ENCODE measurements at places on chromosomes 7 and 10. TPM values are rescaled to one million over a fixed set of nuclear protein-coding genes. Genes with fewer than 3 reads are reported as not detected.

DNA sequence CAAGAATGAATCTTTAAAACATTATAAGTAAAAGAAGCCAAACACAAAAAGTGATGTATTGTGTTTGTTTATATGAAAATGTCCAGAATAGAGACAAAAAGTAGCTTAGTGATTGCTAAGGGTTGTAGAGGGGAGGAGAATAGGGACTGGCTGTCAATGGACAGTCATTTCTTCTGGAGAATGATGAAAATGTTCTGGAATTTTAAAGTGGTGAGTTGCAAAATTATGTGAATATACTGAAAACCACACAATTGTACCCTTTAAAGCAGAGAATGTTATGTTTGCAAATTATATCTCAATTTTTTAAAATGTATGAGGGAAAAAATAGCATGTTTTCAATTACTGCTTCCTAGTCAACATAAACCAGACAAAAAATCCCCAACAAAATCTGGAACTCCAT lies 174.2 kb downstream of the KMT2E start:
- DNase-seq, result no peak

GRCh38 chr10:122657729-122658128 lies 41.9 kb downstream of the C10orf120 start:
- DNase-seq, result no peak

The LIPJ gene
- not detected for total RNA-seq

DNA sequence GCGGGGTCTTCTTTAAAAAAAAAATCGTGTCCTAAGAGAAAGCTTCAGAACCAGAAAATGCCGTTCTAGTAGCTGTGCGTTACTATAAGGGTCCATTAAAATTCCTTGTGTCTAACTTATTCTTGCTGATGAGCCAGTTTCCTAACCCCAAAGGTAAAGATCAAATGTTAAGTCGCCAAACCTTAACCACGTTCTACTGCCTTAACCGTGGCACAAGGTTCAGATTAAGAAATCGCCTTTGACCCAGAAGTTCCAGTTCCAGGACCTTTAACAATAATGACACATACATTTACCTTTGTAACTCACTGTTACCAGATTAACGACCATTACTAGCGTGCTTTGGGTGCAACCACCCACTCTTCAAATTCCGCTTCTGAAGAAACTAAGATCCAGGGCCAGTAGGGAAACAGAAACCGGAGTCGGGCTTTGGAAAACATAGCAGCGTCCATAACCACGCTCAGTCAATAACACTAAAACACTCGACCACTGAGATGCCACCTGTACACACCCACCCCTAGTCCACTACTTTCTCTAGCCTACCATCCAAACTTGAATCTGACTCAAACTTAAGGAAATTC lies 620 bp downstream of the BET1 start:
- no peak for DNase-seq

DNA sequence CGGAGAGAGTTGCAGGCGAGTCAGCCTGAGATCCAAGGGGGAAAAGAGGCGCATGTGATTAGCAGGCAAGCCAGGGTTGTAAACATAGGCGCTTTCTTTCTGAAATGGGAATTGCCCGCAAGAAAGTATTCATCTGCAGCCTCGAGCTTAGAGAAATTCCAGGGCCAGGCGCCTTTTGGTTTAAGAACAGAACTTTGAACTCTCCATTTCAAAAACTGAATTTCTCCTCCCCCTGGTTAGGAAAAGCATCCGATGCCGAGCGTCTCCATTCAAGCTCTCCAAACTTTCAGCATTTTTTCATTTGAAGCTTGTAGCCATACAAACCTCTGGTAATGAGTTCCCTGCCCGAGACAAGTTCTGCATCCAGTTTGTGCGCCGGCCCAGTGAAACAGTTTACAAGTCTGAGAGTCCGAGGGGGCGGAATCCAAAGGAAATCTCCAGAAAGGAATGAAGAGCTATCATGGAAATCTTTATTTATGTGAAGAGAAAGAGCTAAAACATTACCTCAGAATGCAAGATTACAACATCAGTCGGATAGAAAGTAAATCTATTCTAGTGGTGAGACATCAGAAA lies 69.9 kb downstream of the FAM204A start:
- no peak for DNase-seq

DNA sequence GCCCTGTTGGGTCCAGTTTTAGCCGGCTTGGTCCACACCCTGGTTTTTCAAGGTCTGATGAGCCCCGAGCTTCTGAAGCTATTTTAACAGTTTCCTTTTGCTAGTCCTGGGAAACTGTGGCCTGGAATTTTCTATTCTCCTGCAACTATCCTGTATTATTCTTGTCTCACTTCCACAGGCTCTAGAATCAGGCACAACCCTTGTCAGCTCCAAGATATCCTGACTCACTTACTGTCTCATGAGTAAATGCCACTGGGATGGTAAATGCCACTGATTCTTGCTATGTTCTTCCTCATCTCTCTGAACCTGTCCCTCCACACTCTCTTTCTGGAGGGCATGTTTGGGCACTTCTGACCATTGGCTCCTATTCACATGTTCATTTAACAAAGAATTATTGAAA lies 611.5 kb upstream of the IGFBP3 start:
- DNase-seq, result no peak

DNA sequence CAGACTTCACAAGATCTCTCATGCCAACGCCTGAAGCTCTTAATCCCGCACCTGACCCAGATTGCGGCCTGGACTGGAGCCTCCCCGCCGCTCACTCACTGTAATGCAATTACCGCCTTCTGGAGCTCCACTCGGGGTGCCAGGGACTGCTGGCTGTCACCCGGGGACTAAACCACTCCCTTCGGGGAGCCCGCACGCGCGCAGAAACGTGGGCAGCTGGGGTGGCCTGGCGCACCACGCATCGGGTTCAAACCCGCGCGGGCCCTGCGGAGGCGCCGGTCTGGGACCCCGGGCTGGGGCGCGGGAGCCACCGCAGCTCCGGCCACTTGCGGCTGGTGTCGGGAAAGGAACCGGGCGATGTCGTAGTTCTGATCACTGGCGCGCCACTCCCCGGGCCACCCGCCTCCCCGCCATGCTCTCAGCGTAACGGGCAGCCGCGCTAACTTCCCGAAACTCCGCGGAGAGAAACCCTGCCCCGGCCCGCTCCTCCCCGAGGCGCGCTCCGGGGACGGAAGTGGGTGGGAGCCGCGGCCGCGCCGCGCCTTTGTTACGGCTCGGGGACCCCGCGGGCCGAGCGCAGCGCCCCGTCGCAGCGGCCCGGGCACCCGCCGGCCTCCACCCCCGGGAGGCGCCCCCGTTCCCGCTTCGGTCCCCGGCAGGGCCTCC lies 100.3 kb upstream of the SVIL start:
- no peak for DNase-seq

The INPP5A gene
- 43.9 TPM for total RNA-seq

The CTTNBP2 gene
- total RNA-seq, result 3.9 TPM

GRCh38 chr7:119974972-119975371 lies 298.0 kb upstream of the KCND2 start:
- no peak for DNase-seq

- no peak for DNase-seq
Observed at GRCh38 chr10:102813734-102814452, 23.3 kb downstream of the CYP17A1 start.

DNA sequence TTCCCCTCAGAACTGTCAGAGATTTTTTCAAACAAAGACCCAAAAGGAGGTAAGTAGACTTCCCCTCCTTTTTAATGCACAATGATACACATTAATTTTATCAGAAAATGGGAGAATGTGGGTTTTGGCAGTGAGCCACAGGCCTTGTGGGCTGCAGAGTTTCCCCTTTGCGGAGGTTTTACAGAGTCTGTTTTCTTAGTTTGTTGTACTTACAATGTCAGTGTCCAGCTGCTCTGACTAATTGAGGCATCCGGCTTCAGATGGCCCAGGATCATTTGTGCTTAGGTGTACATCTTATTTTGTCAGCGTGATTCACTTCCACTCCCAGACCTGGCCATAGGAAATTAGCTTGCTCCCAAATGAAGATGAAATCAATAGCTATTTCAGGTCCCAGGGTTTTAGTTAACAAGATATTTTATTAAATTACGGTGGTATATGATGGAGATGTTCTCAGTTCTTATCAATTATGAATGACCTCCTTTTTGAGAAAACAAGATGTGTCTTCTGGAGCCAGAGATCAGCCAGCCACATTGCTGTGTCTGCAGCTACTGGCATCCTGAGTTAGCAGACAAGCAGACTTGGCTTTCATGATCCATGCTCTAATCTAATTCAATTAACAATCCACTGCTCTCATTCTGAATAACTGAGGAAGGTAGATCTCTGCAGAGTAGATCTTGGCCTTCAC lies 1086.6 kb upstream of the SORCS1 start:
- DNase-seq, result peak; percentile 2

Data from glomerular endothelial cell (primary cell).